Nephron progenitor cell (in vitro differentiated cells): ENCODE measurements at places on chromosomes 3 and 15.

- DNase-seq: no peak
Measured at GRCh38 chr15:69574506-69574905, 121.9 kb downstream of the RPLP1 start.

- no peak for DNase-seq
Measured at GRCh38 chr15:80551348-80551747, 143.8 kb upstream of the ABHD17C start.

- DNase-seq: no peak
Measured at GRCh38 chr3:64559588-64559987, 128.2 kb downstream of the ADAMTS9 start.

GRCh38 chr3:160170409-160171370 is 54.5 kb upstream of the C3orf80 start:
- no peak for DNase-seq
